ENCODE measurements at places on chromosomes 3 and 15. TPM values are rescaled to one million over a fixed set of nuclear protein-coding genes. Genes with fewer than 3 reads are reported as not detected.

DUOX1 gene
- not detected for total RNA-seq

RAMAC gene
- total RNA-seq = 22.2 TPM

SLCO2A1 gene
- total RNA-seq = not detected

PGBD4 gene
- 3.8 TPM for total RNA-seq

U2SURP gene
- total RNA-seq = 144 TPM

LIPH gene
- total RNA-seq = not detected

ARGFX gene
- total RNA-seq = not detected

CPNE4 gene
- total RNA-seq = not detected

HESX1 gene
- total RNA-seq = 0.68 TPM

PLSCR5 gene
- total RNA-seq = not detected

P2RY12 gene
- not detected for total RNA-seq

RYK gene
- 8.3 TPM for total RNA-seq

DNAH12 gene
- total RNA-seq = 0.14 TPM

LRTM1 gene
- not detected for total RNA-seq

GP5 gene
- total RNA-seq = 1.0 TPM

ABHD10 gene
- 31.2 TPM for total RNA-seq

DAPK2 gene
- 3.3 TPM for total RNA-seq

CHRM5 gene
- total RNA-seq = not detected

ARHGEF26 gene
- total RNA-seq = 0.09 TPM

PLD1 gene
- total RNA-seq = 1.2 TPM

RLBP1 gene
- total RNA-seq = not detected

PARP15 gene
- total RNA-seq = 37.1 TPM

SHC4 gene
- 1.3 TPM for total RNA-seq

SLC6A11 gene
- total RNA-seq = not detected

MUSTN1 gene
- 1.4 TPM for total RNA-seq

C15orf40 gene
- total RNA-seq = 25.3 TPM

All from T-helper 2 cell treated with Interferon-gamma antibody and Interleukin-4, amounts not matched to agents 100 ng/mL and 5 ng/mL, for 36 hours (primary cell).